Activated CD4-positive, alpha-beta memory T cell treated with anti-CD3 and anti-CD28 coated beads, Interleukin-2, amount 10 ng/mL, durations not matched to agents 7 days and 5 days (primary cell): ENCODE measurements at places on chromosomes 13 and 19. TPM values are rescaled to one million over a fixed set of nuclear protein-coding genes. Genes with fewer than 3 reads are reported as not detected.

MISP gene
- total RNA-seq, result not detected

PRODH2 gene
- not detected for total RNA-seq

ZNF816 gene
- 14.9 TPM for total RNA-seq

TINCR gene
- 0.53 TPM for total RNA-seq

LSR gene
- 13.2 TPM for total RNA-seq

PODNL1 gene
- 0.35 TPM for total RNA-seq

UBL3 gene
- total RNA-seq, result 17.8 TPM

CHAF1A gene
- 71.7 TPM for total RNA-seq
